Stimulated activated CD8-positive, alpha-beta memory T cell treated with anti-CD3 and anti-CD28 coated beads, Interleukin-15, amount 100 ng/mL, for 48 hours (primary cell): ENCODE measurements at places on chromosomes 3 and 15.

GRCh38 chr3:112582244-112582874, 20.5 kb downstream of the SLC35A5 start:
- no peak for DNase-seq

- DNase-seq, result no peak
Measured at GRCh38 chr15:41939986-41940385, 32.4 kb downstream of the EHD4 start.

DNA sequence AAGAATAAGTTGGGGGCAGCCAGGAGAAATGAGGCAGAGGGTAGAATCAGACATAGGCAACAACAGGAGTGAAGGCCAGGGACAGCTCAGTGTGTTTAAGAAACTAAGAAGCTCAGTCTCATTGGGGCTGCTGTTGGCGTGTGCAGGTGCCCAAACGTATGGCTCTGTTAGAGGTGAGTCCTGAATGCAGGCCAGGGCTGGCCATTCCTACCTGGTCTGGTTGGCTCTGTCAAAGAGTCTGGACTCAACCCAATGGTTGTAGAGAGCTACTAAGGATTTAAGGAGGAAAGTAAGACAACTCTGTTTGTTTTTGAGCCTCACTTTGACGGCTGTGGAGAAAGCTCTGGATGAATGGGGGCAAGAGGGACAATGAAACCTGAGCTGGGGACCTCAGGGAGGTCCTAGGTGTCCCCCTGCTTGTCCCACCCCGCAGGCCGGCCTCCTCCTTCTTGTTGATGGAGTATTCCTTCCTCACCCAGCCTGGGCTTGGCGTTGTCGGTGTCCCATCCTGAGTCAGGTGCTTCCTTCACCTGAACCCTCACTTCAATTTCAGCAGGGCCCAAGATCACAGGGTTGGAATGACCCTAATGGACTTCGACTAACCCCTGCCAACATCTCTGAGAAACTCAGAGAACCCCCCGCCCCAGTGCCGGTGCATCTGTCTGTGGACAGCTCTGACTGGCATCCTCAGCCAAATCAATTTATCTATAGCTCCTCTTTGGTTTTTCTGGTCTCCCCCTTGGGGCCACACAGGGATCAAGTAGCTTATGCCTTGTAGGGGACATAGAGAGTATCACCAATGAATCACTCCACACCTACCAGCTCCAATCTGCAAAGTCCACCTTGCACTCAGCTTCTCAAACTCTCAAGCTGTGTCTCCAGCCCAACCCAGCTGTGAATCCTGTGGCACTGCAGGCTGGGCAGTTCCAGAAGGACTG, 8.3 kb downstream of the ITGA11 start:
- DNase-seq, result no peak

DNA sequence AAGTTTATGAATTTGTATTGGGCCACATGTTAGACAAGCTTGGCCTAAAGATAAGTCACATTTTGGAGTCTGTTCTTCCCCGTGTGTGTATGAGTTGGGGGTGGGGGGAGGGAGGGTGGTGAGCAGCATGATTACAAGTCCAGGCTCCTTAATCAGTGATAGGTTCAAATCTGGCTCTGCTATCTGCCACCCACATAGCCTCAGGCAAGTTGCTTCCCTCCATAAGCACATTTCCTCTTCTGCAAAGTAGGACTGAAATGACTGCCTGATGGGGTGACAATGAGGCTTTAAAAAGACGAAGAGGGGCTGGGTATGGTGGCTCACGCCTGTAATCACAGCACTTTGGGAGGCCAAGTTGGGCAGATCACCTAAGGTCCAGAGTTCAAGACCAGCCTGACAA, 1.1 kb upstream of the SPATA12 start:
- DNase-seq, result no peak

DNA sequence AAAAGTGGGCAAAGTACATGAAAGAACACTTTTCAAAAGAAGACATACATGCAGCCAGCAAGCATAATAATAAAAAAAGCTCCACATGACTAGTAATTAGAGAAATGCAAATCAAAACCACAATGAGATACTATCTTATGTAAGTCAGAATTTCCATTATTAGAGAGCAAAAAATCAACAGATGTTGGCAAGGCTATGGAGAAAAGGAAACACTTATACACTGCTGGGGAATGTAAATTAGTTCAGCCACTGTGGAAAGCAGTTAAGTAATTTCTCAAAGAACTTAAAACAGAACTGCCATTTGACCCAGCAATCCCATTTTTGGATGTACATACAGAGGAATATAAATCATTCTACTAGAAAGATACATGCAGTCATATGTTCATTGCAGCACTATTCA, 360.7 kb downstream of the NSUN3 start:
- DNase-seq, result no peak

GRCh38 chr3:61945657-61946056, 384.3 kb downstream of the PTPRG start:
- DNase-seq, result no peak

GRCh38 chr3:126026277-126026751, 57.3 kb downstream of the ROPN1B start:
- DNase-seq, result no peak

DNA sequence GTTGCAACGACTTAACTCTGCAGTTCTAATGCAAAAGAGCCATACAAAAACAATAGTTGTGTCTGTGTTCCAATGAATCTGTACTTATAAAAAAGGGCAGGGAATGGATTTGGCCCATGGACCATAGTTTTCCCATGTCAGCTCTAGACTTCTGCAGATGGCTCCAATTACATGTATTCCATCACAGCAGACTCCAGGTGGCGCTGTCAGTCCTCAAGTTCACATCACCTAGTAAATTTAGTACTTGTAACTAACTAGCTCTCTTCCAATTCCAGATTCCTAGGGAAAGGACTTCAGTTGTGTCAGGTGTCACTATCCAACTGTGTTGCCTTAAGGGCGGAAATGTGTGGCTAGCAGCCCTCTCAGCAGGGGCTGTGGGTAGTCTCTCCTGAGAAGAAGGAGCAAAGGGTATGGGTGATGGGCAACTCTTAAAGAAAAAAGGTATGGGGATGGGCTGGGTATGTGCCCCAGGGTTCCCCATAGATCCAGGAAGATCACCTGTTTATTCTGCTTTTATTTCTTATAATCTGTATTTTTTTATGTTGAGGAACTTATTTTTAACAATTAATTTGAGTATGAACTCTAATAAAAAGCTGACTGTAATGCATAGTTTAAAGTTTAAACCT, 36.2 kb downstream of the BBS4 start:
- DNase-seq, result peak; percentile 25

DNA sequence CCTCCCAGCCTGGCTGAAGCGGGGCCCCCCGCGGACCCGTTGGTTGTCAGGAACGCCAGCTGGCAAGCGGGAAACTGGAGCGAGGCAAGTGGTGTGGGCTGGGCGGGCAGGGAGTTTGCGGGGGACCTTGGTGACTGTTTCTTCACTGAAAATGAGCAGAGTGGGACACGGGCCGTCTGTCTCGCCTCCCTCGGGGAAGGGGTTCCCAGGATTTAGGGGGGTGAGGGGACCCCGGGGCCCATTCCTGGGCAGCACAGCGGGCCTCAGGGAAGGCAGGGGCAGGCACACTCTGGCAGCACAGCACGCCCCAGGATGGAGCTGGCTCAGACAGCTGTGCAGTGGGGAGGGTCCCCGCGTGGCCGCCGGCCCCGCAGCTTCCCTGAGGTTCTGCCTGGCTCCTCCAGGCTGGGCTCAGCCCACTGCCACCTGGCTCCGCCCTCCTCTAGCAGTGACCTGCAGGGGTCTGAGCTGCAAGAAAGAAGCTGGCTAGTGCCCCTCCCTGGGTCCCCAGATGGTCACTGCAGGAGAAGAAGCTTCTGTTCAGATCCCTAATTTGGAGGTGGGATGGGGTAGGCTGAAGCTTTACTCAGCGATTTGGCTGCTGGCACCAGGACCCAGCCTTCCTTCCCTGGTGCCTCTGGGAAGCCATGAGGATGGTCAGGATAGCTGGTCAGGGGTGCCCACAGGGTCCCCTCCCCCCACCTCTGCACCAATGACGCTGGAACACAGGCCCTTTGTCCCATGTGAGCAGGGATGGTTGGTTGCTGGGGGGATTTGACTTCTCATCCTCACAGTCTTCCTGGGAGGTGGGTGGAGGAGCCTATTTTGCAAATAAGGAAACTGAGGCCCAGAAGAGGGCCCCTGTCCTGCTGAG, 90.4 kb downstream of the TBC1D2B start:
- DNase-seq, result no peak
